ENCODE measurements at places on chromosomes 4 and X. TPM values are rescaled to one million over a fixed set of nuclear protein-coding genes. Genes with fewer than 3 reads are reported as not detected.

- H3K27ac ChIP-seq: peak overlapping the region; percentile 97
- no peaks in the 10 kb centered on the region for H3K36me3 ChIP-seq
- H3K4me1 ChIP-seq: peaks cover 52% of the 10 kb centered on the region
- peak overlapping the region; percentile 86 for H3K4me3 ChIP-seq
- DNase-seq: no peak
- H3K27me3 ChIP-seq: no peaks in the 10 kb centered on the region
Measured at GRCh38 chr4:86595426-86595805, 1.3 kb downstream of the PTPN13 start.

DNA sequence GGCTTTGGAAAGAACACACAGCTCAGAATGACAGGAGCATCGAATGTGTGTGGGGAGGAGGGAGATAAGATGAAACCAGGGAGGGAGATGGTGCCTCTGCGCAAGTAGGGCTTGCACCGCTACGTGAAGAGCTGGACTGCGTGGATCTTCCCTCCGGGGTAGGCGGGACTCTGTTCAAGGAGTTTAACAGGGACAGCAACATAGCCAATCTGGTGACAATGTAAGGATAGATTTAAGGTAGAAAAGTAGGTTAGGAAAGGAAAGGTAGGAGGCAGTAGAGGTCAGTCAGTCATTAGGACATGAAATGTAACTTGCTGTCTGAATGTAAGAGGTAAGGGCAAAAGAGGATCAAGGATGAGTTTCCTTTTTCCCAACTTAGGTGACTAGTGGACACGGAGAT, 152.5 kb downstream of the DCTD start:
- H3K4me1 ChIP-seq: peaks cover 18% of the 10 kb centered on the region
- no peaks in the 10 kb centered on the region for H3K27me3 ChIP-seq
- H3K36me3 ChIP-seq: no peaks in the 10 kb centered on the region
- H3K4me3 ChIP-seq: no peak overlapping the region

DNA sequence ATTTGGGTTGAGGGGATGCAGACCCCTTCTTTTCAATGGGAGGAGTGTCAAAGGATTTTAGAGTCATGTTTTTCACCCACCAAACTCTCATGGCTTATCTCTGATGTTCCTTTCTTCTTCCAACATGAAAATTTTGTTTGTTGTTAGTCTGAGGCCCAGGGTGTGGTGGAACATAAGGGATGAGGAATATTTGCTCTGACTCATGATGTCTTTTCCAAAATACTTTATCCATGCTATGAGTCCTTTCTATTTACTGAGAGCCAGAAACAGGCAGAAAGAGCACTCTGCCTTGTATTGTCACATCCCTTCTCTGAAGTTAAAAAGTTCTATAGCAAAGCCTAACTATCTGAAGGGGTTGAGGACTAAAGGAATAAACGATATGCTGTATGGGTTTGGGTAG, 61.6 kb upstream of the GYPA start:
- H3K27ac ChIP-seq: no peak overlapping the region
- H3K4me3 ChIP-seq: no peak overlapping the region
- H3K4me1 ChIP-seq: no peaks in the 10 kb centered on the region
- H3K36me3 ChIP-seq: no peaks in the 10 kb centered on the region
- no peaks in the 10 kb centered on the region for H3K27me3 ChIP-seq
- DNase-seq: no peak

DNA sequence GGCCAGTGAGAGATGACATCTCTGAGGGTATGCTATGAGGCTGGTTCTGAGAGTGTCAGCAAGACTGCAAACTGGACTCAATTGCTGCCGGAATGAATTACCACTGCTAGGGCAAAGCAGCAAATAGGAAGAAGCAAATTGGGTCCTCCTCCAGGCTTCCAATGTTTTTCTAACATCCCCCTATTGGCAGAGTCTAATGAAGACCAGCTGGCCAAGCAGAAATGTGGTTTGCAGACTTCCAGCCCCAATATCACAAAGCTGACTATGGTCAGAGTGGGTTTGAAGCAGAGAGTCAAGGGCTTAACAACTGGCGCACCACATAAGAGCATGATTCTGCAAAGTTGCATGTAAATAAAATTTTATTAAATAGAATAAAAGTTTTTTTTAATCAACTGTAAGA, 225.4 kb upstream of the GLRA2 start:
- no peak for DNase-seq
- H3K36me3 ChIP-seq: no peaks in the 10 kb centered on the region
- H3K27ac ChIP-seq: no peak overlapping the region
- H3K27me3 ChIP-seq: no peaks in the 10 kb centered on the region

GRCh38 chr4:112282860-112283667, 2.6 kb downstream of the TIFA start:
- no peak overlapping the region for H3K4me3 ChIP-seq
- no peaks in the 10 kb centered on the region for H3K36me3 ChIP-seq
- H3K27ac ChIP-seq: no peak overlapping the region
- DNase-seq: no peak
- H3K27me3 ChIP-seq: no peaks in the 10 kb centered on the region

GRCh38 chrX:140050906-140051305, 85.6 kb upstream of the CXorf66 start:
- H3K4me1 ChIP-seq: no peaks in the 10 kb centered on the region
- no peaks in the 10 kb centered on the region for H3K36me3 ChIP-seq
- no peak overlapping the region for H3K27ac ChIP-seq

GRCh38 chr4:138182838-138183426, 59.2 kb downstream of the SLC7A11 start:
- peak overlapping the region; percentile 70 for H3K27ac ChIP-seq
- no peak for DNase-seq
- H3K4me1 ChIP-seq: peaks cover 37% of the 10 kb centered on the region
- no peaks in the 10 kb centered on the region for H3K27me3 ChIP-seq

DNA sequence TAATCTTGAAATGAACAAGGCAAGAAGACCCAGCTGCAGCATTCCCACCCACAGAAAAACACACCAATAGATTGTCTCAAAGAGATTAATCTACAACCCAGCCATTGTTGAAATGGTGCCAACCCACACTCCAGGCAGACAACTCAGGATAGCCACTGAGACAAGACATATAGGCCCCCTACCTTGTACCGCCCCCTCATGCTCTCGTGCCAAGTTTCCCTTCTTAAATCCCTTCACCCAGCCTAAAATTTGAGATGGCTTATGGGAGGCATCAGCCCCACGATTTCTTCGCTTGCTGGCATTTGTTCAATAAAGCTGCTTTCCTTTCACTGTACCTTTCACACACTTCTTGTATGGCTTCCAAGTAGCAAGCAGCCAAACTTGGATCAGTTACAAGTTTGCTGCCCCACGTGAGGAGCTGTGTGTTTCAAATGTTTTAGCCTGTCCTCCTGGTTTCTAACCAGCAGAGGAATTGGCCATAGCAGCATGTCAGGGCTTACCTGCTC, 1754.1 kb downstream of the C4orf33 start:
- no peak overlapping the region for H3K4me3 ChIP-seq
- no peaks in the 10 kb centered on the region for H3K36me3 ChIP-seq
- H3K27me3 ChIP-seq: no peaks in the 10 kb centered on the region
- DNase-seq: no peak
- no peaks in the 10 kb centered on the region for H3K4me1 ChIP-seq
- no peak overlapping the region for H3K27ac ChIP-seq

- H3K36me3 ChIP-seq: peaks cover 1% of the 10 kb centered on the region
- no peak overlapping the region for H3K4me3 ChIP-seq
- H3K27me3 ChIP-seq: no peaks in the 10 kb centered on the region
- H3K4me1 ChIP-seq: peaks cover 6% of the 10 kb centered on the region
Measured at GRCh38 chr4:164169591-164169990, 584.3 kb upstream of the SMIM31 start.

- H3K4me1 ChIP-seq: peaks cover 11% of the 10 kb centered on the region
- H3K27me3 ChIP-seq: peaks cover 2% of the 10 kb centered on the region
- peaks cover 2% of the 10 kb centered on the region for H3K36me3 ChIP-seq
- no peak overlapping the region for H3K4me3 ChIP-seq
- DNase-seq: no peak
- no peak overlapping the region for H3K27ac ChIP-seq
Measured at GRCh38 chrX:119222932-119223331, 13.2 kb upstream of the PGRMC1 start.

DNA sequence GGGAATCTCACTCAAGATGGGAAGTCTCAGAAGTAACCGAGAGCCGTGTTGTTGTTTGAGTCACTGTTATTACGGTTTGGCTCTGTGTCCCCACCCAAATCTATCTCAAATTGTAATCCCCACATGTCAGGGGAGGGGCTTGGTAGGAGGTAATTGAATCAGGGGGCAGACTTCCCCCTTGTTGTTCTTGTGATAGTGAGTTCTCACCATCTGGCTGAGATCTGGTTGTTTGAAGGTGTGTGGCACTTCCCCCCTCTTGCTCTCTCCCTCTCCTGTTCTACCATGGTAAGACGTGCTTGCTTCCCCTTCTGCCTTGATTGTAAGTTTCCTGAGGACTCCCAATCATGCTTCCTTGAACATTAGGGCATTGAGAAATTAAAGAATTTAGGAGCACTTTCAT, 37.0 kb downstream of the HAND2 start:
- peaks cover 14% of the 10 kb centered on the region for H3K27me3 ChIP-seq
- H3K4me3 ChIP-seq: no peak overlapping the region
- no peaks in the 10 kb centered on the region for H3K36me3 ChIP-seq
- no peak for DNase-seq

GRCh38 chrX:155896512-155896911, 15.4 kb downstream of the VAMP7 start:
- no peaks in the 10 kb centered on the region for H3K4me1 ChIP-seq
- no peak overlapping the region for H3K4me3 ChIP-seq
- H3K36me3 ChIP-seq: peaks cover 10% of the 10 kb centered on the region
- H3K27ac ChIP-seq: no peak overlapping the region
- no peak for DNase-seq

The CABS1 gene
- not detected for total RNA-seq

The BEND4 gene
- not detected for total RNA-seq

The PAGE4 gene
- not detected for total RNA-seq

The DNAAF6 gene
- total RNA-seq: not detected

Measured in chondrocyte (in vitro differentiated cells).